ENCODE measurements at places on chromosomes 11 and 22.
A peak's percentile ranks its signal among the peaks of the same experiment; 100 is the strongest.

- peak; percentile 54 for DNase-seq
Measured at GRCh38 chr11:14249121-14249963, 109.6 kb downstream of the RRAS2 start.

- DNase-seq = no peak
Measured at GRCh38 chr11:80007616-80008015, 566.8 kb upstream of the TENM4 start.

- DNase-seq = no peak
Measured at GRCh38 chr11:65640483-65641296, 2.8 kb downstream of the SIPA1 start.

DNA sequence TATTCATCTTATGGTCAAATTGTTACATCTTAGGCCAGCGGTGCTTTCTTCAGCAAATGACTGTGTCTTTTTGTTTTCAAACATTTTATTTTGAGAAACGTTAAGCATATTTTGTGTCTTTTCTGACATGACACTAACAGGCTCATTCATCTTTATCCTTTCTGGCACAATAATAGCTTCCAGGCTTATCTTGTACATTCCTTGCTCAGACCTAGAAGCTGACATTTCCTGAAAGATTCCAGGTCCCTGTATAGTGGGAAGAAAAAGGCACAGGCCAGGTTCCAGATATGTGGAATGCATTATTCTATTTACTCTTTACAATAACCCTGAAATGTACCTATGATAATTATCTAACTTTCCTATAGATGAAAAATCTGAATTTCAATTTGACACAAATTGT is 379.1 kb upstream of the B3GAT1 start:
- no peak for DNase-seq

DNA sequence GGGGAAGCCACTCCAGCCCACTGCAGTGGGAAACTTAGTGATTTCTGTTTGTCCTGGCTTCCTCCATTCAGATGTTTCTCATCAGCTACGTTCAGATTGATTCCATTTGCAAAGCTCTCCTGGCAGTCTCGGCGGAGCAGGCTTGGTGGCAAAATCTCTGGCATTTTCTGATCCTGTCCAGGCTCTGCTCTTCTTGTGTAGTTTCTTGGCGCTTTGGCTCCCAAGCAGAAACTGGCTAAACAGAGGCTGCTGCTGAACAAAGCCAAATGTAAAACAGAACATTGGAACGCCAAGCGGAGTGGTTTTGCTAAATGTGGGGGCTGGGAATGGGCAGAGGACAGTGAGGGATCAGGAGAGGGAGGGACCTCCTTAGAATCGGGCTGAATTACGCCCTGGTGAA is 36.7 kb downstream of the ADAMTS8 start:
- DNase-seq = no peak

- no peak for DNase-seq
Measured at GRCh38 chr11:122720107-122720881, 64.8 kb downstream of the UBASH3B start.

GRCh38 chr22:49713003-49713402 is 114.7 kb downstream of the BRD1 start:
- no peak for DNase-seq

- peak; percentile 13 for DNase-seq
Measured at GRCh38 chr11:7019500-7020182, 505 bp downstream of the ZNF214 start.

GRCh38 chr11:65505466-65506289 is 6.8 kb downstream of the MALAT1 start:
- no peak for DNase-seq

GRCh38 chr11:57081356-57081755 is 92.6 kb downstream of the OR5AK2 start:
- DNase-seq = no peak

GRCh38 chr11:130721023-130721681 is 195.1 kb downstream of the SNX19 start:
- no peak for DNase-seq

- DNase-seq = no peak
Measured at GRCh38 chr11:3879216-3879966, 23.9 kb downstream of the STIM1 start.

DNA sequence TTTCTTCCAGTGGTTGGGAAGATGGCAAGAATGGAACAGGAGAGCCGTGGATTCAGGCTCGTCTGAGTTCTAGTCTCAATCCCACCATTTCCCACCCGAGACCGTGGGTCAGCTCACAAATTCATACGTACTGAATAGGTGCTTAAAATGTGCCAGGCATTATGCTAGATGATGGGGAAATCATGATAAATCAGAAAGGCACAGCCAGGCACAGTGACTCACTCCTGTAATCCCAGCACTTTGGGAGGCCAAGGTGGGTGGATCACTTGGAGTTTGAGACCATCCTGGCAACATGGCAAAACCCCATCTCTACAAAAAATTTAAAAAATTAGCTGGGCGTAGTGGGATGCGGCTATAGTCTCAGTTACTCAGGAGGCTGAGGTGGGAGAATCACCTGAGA is 7.1 kb downstream of the TRIOBP start:
- no peak for DNase-seq

GRCh38 chr11:115709297-115709696 is 205.1 kb upstream of the CADM1 start:
- no peak for DNase-seq

- no peak for DNase-seq
Measured at GRCh38 chr11:17214338-17214737, 6.6 kb upstream of the PIK3C2A start.

DNA sequence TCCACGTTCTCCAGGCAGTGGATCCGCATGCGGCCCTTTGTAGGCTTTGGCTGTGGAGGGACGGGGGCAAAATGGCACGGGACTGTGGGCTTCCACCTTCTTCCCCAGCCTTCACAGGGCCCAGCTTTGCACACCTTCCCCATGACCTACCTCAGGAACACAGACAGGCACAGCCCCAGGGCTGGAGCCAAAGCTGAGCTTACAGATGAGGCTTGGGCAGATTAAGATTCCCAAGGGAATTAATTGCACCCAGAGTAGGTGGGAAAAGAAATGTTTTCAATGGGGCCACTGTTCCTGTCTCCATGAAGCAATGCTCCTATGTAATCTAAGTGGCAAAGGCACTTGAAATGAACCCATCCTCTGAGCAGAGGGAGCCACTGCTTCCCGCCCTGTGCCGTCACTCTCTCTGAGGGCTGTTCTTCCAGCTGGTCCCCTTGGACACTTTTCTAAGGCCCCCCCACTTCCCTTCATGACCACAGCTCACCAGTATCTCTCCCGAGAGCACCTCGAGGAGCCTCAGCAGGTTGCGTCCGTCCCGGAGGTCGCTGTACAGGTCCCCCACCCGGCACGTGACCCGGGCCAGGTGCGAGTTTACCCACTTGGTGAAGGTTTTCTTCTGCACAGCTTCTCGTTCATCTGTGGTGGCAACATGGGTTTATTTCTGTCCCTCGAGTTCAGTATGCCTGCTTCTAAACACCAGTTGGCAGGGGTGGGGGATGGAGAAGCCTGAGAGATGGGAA is 13.5 kb downstream of the SPTBN2 start:
- no peak for DNase-seq

- DNase-seq = no peak
Measured at GRCh38 chr11:79152511-79152910, 288.3 kb downstream of the TENM4 start.

DNA sequence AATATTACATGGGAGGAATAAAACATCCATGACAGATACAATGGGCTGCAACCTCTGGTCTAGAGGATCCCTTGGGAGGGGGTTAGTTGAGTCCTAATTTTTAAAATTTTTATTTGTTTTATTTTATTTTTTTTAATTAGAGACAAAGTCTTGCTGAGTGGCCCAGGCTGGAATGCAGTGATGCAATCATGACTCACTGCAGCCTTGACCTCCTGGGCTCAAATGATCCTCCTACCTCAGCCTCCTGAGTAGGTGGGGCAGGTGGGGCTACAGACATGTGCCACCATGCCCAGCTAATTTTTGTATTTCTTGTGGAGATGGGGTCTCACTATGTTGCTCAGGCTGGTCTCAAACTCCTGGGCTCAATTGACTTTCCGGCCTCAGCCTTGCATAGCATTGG is 43.1 kb downstream of the FDX1 start:
- no peak for DNase-seq

DNA sequence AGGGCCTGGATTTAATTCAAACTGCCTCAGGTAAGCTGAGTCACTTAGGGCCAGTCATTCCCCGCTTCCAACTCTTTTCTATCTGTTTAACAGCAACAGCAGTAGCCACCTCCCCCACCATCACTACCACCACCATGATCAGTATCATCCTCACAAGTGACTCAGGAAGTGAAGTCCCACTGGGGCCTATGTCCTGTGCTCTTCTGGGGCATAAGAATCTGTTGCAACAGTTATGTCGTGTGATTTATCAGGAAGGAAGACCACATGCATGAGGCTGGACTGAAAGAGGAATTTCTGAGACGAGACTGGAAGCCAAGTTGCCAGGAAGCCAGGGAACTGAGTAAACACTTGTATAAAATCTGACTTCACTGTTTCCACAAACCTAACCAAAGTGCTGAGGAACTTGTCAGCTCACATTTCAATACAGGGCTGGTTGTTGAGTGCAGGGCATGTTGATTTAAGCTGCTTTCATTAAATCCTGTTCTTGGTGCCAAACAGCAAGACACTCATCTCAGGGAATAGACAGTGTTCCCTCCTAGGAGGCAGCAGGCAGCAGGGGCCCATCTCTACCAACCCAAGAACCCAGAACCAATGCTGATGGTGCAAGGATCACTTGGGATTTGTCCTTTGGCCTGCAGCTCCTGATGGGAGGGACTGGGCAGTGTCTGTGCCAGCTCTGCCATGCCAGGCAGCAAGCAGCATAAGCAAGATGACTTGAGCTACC is 226.7 kb upstream of the NARS2 start:
- DNase-seq = no peak

GRCh38 chr11:71078482-71078881 is 173.9 kb downstream of the SHANK2 start:
- DNase-seq = no peak

DNA sequence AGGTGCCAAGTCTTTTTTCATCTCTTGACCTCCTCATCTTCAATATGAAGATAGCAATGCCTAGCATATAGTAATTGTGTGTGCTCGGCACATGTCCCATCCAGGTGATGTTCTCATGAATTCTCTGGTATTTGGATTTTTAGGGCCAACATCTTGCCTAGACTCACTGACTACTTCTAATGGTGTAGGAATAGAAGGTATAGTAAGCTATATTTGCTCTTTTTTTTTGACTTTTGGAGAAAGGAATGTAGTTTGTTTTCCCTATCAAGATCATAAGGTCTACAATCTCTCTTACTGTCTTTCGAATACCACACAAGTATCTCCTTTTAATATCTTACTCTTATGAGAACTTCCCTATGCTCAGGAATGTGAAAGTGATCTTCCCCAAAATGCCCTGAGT is 3.2 kb downstream of the HBD start:
- no peak for DNase-seq

- DNase-seq = no peak
Measured at GRCh38 chr11:92447586-92447985, 223.0 kb downstream of the FAT3 start.

DNA sequence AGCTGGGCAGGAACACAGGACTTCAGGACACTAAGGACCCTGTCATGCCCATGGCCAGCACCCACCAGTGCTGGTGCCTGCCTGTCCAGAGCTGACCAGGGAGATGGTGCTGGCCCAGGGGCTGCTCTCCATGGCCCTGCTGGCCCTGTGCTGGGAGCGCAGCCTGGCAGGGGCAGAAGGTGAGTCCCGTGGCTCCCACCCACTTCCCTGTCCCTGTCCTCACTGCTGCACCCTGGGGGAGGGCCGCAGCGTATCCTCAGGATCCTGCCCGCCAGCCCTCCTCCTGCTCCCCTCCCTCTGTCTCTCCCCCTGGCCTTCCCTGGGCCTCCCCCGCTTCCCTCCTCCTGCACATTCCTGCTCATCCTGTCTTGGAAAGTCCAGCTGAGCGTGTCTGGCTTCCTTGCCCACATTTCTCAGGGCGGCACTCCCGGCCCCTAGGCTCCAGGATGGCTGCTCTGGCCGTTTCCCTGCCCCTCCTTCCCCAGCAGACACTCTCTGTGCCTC is 8.7 kb downstream of the CSF2RB start:
- no peak for DNase-seq

GRCh38 chr11:15975742-15976141 is 380.6 kb downstream of the SOX6 start:
- no peak for DNase-seq

- no peak for DNase-seq
Measured at GRCh38 chr22:46596819-46597218, 23.4 kb upstream of the GRAMD4 start.

DNA sequence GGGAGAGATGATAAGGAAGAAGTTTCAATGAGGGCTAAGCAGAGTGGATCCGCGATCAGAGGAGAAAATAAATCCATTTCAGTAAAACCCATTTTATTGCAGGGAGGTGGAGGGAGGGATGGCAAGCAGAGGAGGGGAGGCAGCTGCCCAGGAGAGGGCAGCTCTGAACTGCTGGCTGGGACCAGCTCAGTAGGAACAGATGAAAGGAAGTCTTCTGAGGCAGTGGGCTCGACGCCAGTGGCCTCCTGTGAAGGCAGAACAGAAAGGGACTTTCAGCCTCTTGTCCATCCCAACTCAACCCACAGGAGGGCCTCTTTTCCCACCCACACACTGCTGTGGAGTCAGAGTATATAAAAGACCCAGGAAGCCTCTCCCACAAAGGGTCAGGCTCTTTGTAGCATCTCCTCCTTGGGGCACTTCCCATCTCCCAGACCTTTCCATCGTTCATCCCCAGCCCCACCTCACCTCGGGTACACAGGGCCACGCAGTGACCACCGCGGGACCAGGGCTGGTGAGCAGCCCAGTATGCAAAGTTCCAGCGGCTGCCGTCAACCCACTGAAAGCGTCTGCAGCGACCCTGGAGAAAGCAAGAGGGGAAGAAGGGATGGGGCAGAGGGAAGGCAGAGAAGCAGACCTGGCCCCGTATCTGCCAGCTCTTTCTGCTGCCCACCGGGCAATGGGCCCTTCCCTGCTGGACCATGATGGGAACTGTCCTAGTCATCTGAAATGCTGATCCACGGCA is 3.0 kb downstream of the PRG2 start:
- DNase-seq = no peak

DNA sequence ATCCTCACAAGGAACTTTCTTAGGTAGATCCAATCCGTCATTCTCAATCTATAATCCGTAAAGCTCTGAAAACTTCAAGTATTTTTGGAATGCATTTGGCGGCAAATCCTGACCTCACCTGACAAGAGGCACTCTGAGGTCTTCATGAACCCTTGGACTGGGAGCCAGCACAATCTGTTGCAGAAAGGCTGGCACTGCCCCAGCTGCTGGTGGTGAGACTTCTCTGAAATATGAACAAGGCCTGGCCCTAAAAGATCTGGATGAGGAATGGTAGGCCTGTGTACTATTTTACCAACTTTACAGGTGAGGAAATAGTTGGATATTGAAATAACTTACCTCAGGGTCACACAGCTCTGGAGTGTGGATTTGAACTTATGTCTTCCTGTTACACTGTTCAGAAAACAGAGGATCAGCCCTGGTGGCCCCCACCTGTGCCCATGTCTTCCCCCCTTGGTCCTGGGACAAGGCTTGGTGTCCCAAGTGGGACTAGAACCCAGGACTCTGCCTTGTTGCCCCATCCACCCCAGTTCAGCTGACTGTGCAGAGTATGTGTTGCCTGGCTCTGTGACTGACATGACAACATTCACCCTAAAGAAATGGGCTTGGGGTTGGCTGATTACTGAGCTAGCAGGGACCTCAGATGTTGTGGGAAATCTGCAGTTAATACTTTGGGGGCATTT is 471.4 kb downstream of the MN1 start:
- DNase-seq = no peak
